ENCODE measurements at places on chromosomes 12 and 14.

DNA sequence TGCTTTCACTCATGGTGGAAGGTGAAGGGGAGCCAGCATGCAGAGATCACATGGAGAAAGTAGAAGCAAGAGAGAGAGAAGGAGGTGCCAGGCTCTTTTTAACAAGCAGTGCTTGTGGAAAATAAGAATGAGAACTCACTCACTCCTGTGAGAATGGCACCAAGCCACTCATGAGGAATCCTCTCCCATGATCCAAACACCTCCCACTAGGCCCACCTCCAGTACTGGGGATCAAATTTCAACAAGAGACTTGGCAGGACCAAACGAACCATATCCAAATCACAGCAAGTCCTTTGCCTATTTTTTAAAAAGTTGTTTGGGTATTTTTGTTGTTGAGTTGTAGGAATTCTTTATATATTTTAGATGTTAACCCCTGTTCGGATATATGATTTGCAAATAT is 245.9 kb upstream of the ARID2 start:
- no peak for DNase-seq

DNA sequence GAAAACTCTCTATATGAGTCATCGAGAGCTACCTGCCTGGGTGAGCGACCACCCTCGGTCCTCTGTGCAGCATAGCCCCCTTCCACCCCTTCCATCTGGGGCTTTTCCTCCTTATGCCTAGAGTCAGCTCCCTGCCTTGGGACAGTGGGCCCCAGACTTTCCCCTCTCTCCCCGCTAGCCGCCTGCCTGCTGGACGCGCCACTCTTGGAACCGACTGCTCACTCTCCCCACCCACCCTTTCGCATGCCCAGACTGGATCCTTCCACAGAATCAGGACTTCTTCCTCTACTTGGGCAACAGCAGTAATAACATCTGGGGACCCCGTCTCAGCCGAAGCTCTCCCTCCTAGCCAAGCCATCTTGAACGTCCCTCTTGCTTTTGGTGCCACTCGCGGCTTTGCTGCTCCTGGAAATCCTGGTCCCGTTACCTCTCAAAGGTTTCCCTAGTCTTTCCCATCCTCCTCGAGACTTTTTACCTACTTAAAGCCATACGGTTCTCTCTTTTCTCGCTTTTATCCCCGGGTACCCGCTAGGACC is 671 bp downstream of the ESYT1 start:
- peak; percentile 23 for DNase-seq

- DNase-seq = no peak
Measured at GRCh38 chr12:31589598-31589903, 1.4 kb downstream of the DENND5B start.

- DNase-seq = no peak
Measured at GRCh38 chr12:121942145-121942718, 23.8 kb downstream of the CFAP251 start.

- DNase-seq = no peak
Measured at GRCh38 chr14:54908190-54908589, 5.6 kb upstream of the GCH1 start.

GRCh38 chr14:56339855-56340701 is 221.9 kb downstream of the PELI2 start:
- peak; percentile 65 for DNase-seq

DNA sequence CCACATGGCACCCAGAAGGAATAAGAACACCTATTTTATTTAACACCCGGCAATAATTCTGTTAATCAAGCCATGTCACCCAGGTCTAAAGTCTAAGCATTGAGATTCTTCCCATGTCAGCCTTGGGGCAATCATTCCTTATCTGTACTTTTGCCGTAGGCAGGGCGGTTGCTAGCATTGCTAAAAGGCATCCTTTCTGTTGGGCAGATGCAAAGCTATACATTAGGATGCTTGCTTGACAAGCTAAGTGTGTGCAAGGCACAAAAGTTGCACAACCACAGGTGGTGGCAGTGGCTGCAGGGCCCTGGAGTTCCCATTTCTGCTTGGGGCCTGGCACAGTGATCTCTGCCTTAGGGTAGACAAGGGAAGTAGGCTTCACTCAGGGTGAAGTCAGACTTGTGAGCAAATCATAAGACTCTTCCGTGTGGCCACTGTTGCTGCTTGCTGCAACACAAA is 12.5 kb upstream of the GALNT6 start:
- no peak for DNase-seq

- peak; percentile 96 for DNase-seq
Measured at GRCh38 chr12:51217968-51218606, at the start of gene POU6F1. Gene POU6F1 (minus strand): TSS chr12:51218062. CDS start chr12:51206836, 11,226 bp downstream.

DNA sequence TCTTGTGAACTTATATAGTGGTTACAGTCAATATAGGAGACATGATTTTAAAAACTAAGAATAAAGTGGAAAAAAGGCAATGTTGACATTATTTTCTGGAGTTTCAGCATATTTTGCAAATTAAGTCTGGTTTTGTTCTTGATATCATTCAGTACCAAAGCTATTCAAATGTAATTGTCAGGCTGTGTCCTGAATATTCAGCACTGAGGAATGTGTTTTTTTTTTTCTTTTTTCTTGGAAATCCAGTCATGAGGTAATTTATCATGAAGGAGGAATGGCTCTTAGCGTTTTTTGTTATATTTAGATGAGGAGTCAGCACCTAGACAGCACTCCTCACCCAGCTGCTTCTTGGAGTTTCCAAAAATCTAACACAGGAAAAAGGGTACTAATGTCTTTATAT is 225.5 kb downstream of the CCDC91 start:
- peak; percentile 10 for DNase-seq

- DNase-seq = peak; percentile 87
Measured at GRCh38 chr12:108560752-108561719, at the start of gene SART3. Gene SART3 (minus strand): TSS chr12:108561173. CDS start chr12:108561154, 19 bp downstream.

DNA sequence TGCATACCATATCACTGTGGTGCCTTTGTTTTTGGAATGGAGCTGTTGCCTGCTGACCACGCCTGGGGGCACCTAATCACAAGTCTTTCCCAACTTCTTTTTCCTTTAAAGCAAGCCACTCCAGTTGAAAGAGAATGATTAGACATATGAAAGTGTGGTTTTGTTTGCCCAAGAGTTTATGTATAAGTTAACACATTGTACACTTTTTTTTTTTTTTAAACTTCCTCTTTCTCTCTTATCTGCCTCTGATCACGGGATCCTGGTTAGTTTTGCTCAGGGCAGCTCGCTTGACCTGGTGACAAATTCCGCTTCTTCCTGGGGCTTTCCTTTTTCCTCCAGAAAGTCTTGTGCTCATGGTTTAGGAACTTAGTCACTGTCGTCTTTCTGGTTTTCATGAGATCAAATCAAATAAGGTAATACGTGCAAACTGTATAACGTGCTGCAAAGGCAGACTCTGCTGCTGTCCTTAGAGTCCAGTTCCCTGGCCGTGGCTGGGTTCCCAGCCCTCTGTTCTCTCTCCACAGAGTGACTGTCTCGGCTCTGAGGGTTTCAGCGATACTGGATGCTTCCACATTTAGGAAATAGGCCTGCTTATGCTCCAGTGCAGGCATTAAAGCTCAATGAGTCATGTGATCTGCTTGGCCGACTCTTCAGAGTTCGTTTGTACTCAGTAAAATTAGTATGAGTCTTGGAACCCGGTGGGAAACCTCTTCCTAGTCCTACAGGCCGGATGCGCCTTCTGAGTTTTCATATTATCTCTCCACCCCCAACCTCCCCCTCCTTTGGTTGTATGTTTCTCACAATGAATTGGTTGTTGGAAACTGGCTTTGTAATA is 15.2 kb downstream of the RASSF3 start:
- DNase-seq = no peak

- peak; percentile 58 for DNase-seq
Measured at GRCh38 chr12:123388951-123389559, 5.1 kb downstream of the KMT5A start.

- no peak for DNase-seq
Measured at GRCh38 chr14:55336162-55336561, 64.9 kb downstream of the FBXO34 start.

GRCh38 chr12:110998165-110998564 is 77.8 kb upstream of the MYL2 start:
- no peak for DNase-seq

DNA sequence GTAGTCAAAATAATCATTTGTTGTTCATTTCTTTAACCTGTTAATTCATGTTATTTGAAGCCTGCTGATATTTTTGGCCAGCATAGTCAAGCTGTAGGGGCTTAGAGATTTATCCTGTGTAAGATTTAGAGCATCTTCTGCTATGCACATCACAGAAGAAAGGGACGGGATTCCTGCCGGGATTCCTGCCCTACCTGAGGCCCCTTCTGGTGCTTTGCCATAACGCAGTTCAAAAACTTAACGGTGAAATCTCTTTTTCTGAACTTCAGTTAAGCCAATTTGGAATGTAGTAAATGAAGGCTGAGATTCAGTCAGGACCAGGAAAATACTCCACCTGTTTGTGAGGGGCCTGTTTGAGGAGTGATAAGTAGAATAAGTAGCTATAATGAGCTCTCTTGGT is 50.7 kb upstream of the TMEM260 start:
- peak; percentile 14 for DNase-seq

DNA sequence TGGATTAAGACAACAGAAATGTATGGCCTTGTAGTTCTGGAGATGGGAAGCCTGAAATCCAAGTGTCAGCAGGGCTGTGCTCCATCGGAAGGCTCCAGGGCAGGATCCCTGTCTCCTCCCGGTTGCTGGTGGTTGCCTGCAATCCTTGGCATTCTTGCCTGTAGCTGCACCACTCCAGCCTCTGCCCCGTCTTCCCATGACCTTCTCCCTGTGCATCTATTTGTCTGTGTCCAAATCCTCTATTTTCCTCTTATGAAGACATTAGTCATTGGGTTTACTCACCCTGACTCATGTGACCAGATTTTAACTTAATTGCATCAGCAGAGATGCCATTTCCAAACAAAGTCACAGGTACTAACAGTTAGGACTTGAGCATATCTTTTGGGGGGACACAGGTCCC is 15.1 kb downstream of the TUNAR start:
- DNase-seq = no peak

- peak; percentile 67 for DNase-seq
Measured at GRCh38 chr12:52147367-52147963, 44.3 kb downstream of the KRT80 start.

GRCh38 chr12:52278575-52279421 is 4.4 kb downstream of the KRT86 start:
- DNase-seq = peak; percentile 95

DNA sequence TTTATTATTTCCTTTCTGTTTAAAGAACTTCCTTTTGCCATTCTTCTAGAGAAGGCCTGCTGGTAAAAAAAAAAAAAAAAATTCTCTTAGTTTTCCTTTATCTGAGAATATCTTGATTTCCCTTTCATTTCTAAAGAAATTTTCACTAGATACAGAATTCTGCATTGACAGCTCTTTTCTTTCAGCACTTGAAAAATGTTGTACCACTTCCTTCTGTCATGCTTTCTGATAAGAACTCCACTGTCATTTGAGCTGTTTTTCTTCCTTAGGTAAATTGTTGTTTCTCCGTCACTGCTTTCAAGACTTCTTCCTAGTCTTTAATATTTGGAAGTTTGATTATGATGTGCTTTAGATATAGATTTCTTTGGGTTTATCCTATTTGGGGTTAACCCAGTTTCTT is 113.6 kb upstream of the BTG1 start:
- no peak for DNase-seq

DNA sequence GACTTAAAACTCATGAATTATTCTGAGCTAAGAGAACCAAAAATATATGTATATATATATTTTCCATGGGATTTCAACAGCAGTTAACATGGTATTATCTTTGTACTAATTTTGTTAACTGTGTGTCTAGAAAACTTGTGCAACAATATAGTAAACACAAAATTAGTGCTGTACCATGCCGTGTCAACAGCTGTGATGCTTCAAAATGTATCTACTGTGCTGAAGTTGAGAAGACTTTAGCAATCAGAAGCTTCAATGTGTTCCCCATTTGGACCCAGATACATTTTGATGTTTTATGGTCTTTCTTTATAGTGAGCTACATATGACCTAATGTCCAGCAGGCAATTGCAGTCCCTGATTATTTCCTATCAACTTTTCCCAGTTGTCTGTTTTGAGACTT is 405.7 kb downstream of the DIO2 start:
- no peak for DNase-seq

DNA sequence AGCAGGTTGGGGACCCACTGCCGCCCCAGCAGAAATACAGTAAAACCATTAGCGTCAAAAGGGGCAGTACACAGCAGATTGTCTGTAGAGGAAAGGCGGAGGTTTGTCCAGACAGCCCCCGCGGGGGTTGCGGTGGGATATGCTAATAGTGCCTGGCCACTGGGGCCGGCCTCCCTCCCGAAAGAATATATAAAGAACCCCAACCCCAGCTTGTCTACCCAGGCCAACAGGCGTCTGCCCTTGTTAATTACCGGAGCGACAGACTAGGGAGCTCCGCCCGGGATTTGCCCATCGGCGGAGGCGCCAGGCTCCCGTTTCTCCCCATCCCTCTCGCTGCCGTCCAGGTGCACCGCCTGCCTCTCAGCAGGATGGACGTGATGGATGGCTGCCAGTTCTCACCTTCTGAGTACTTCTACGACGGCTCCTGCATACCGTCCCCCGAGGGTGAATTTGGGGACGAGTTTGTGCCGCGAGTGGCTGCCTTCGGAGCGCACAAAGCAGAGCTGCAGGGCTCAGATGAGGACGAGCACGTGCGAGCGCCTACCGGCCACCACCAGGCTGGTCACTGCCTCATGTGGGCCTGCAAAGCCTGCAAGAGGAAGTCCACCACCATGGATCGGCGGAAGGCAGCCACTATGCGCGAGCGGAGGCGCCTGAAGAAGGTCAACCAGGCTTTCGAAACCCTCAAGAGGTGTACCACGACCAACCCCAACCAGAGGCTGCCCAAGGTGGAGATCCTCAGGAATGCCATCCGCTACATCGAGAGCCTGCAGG is at the start of gene MYF5:
Gene MYF5 (plus strand): TSS at position 217 of the 774 bp plus-strand sequence. CDS start 152 bp downstream, at position 369.
- DNase-seq = peak; percentile 8

DNA sequence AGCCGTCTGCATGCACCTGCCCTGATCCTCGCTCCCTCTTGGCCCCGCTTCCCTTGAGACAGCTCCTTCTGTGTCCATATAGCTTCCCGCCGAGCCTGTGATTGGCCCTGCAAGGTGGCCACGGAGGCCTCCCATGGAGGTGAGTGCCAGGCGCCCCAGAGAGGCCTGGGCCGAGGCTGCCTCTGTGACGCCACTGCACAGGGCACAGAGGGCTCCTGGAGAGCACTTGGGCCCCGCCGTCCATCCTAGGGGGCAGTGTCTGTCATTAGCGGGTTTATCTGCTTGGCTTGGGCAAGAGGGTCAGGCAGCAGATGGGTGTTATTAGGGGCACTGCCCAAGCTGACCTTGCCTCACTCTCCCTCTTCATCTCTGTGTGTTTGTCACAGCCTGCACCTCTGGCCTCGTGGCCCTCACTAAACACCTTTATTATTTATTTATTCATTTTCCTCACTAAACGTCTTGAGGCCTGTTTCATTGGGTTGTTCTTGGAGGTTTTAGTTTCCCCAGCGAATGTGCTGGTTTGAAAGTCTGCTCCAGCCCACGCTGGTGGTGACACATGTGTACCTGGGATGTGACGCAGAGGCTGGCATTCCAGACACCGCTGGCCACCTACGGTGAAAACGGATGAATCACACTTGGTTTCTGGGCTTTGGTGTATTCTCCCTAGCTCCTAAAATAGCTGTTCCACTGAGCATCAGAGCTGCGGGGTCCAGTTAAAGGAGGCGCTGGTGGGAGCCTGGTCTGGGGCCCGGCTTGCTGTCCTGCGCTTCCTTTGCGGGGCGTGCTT is 5.9 kb downstream of the ZFYVE21 start:
- DNase-seq = no peak

- DNase-seq = peak; percentile 47
Measured at GRCh38 chr12:112473056-112473455, 54.3 kb downstream of the PTPN11 start.

Measured in iPS-NIHi11 (cell line).